Mucosa of descending colon (tissue), 3 donors: ENCODE measurements at places on chromosomes 11 and 22. TPM values are rescaled to one million over a fixed set of nuclear protein-coding genes. Genes with fewer than 3 reads are reported as not detected.

Gene OR2AG2
- 0.49 TPM for total RNA-seq

Gene SMIM35
- total RNA-seq = not detected

Gene POU2F3
- 3.0 TPM for total RNA-seq

DNA sequence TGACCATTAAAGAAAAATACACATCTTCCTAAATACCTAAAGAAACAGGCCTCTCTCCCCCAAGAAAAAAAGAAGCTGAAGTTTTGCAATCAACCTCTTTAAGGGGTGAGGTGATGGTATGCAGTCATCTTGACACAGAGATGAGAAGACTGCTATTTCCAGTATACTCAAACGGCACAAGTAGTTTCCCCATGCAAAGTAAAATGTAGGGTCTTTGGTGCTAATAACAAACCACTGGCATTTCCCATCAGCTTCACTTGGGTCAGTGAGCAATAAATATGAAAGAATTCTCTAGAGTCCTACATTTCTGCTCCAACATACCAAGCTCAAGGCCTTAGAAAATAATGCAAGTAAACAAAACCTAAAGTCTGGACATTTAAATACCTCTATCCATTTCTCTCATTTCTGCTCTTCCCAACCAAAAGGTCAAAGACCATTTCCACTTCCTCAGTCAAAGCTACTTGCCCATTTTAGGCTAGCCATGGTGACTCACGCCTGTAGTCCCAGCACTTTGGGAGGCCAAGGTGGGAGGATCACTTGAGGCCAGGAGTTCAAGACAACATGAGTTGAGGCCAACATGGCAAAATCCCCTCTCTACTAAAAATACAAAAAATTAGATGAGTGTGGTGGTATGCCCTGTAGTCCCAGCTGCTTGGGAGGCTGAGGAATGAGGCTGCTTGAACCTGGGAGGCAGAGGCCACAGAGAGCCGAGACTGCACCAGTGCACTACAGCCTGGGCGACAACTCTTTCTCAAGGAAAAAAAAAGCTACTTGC, 39.5 kb upstream of the CHRNA10 start:
- no peak for DNase-seq

DNA sequence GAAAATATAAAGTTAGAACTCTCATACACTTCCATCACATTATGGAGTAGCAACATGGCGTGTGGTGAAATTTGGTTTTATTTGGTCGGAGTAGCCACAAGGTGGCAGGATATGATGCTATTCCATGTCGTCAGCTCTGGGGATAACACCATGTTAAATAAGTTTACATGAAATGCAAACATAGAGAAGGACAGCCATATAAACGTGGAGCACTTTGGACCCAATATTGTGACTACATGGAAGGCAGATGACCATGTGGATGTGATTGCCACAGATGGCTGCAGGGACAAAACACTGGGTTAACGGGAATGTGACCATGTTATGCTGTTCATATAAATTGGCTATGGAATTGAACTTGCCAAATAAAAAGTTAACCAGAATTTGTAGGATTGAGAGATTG, 21.0 kb downstream of the OR5M11 start:
- no peak for DNase-seq

- no peak for DNase-seq
Observed at GRCh38 chr22:24323233-24323632, 52.6 kb downstream of the SPECC1L start.

DNA sequence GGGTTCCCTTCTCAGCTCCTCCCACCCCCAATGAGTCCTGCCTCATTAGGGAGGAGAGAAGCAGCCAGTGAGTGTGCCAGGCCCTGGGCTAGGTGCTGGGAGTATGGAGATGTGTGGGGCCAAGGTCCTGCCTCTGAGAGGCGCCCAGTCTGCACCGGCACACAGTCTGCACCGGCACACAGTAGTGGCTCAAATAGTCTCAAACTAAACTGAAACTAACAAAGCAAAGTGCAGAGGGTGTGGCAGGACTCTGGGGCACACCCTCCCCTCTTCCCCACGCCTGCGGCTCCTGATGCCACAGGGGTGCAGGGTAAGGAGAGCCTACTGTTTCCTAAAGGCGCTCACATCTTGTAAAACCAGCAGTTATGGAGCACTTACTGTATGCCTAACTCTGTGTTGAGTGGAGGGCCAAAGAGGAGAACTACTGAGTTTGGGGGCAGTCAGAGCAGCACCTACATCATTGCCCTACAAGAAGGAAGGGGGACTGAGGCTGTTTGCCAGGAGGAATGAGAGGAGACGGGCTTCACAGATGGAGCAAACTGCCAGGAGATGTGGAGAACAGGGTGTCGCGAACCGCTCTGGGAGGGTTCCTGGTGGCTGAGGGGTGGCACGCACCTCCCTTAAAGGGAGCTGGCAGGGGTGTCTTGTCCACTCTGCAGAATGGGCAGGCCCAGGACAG, 939 bp upstream of the SH3BP1 start:
- DNase-seq = peak; percentile 80

GRCh38 chr11:5288108-5288905, 13.4 kb downstream of the OR51B4 start:
- DNase-seq = no peak

DNA sequence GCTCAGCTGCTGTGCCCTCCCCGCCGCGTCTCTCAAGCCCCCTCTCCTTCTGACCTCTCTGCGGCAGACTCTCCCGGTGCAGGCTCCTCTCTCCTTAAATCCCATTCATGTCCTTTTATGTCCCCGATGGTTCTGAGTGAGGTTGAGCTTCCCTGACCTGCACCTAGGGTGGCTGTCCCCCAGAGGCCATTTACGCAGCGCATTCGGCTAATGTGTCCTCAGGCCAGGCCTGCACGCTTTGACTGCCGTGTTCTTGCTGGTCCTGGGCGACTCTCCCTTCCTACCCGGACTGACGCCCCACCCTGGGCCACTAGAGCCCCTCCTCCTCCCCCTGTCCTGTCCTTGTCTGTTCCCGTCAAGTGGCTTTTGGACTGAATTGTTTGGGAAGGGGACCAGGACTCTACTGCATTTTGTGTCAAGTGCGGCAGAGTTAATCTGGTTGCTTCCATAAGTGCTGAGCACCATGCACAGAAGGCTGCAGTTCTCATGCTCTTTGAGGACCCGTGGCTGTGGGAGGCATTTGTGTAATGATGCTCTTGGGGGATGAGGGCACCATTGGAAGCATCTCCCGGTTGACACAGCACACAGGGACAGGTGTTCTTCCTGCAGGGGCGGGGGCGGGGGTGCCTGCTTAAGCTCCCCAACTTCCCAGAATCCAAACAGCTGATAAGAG, 37.1 kb downstream of the IGHMBP2 start:
- DNase-seq = no peak

DNA sequence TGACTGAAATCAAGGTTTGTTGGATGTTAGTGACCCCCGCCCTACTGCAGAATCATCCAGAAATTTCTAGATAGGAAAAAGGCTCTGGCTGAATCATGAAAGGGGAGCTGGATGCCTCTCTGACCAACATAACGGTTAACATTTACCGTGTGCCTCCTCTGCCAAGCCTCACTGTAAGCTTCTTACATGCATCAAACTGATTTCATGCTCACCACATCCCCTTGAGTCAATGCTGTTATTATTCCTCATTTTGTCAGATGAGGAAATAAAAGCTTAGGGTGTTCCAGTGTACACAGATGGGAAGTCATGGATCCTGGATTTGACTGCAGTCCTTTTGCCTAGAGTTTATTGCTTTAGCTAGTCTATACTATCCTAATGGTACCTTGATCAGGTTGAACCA, 5.9 kb upstream of the HMOX1 start:
- no peak for DNase-seq
